ENCODE measurements at places on chromosomes 1 and 21.

DNA sequence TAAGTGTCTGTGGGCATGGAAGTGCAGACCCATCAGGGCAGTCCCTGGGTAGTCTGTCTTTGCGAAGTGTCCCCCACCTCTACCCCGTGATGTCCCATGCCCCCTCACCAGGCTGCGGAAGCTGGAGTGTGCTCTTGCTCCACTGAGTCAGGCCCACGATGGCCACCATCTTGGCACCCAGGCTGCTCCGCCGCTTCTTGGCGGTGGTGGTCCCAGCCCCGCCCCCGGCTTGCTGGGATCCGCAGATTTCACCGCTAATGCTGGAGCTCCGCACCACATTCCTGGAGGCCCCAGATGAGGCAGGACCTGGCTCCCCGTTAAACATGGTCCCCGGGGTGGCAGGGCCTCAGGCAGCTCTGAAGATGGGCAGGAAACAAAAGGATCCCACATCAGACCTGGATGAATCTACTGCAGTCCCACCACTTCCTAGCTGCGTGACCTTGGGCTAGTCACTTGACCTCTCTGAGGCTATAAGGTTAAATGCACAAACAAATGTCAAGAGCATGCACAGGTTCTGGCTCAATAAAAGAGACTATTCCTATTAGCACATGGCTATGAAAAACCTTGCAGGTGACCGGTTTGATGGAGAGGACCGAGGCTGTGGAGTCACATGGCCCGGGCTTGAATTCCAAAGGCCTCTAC is 23.8 kb downstream of the RIMS3 start:
- no peak for DNase-seq

GRCh38 chr1:200954434-200954833 is 59.7 kb downstream of the INAVA start:
- DNase-seq: no peak

DNA sequence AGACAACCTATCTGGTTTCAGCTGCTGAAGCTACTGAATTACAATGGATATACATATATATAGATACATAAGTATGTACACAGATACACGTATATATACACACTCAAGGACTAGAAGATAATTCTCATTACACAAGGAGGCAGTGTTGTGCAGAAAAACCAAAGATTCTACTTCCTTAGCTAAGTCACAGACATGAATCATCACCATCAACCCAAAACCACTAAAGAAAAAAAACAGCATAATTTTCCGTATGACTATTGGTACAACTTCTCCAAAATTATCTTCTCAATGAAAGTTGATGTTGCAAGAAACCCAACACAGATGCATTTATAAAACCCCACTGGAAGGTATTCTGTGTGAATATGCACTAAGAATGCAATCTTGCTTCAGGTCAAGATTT is 36.8 kb upstream of the RPF1 start:
- peak; percentile 28 for DNase-seq

DNA sequence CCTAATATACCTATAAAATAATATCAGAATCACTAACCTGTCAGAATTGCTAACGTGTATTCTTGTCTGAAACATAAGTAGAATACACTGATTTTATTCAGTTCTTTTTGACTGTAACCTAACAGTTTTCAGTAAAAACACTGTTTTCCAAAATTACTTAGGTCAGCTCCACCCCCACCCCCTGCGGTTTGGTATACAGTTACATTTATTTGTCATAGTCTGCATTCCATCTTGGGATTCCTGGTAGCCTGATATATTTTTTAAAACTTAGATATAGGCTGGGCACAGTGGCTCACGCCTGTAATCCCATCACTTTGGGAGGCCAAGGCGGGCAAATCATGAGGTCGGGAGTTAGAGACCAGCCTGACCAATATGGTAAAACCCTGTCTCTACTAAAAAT is 19.8 kb upstream of the ABCD3 start:
- DNase-seq: no peak

DNA sequence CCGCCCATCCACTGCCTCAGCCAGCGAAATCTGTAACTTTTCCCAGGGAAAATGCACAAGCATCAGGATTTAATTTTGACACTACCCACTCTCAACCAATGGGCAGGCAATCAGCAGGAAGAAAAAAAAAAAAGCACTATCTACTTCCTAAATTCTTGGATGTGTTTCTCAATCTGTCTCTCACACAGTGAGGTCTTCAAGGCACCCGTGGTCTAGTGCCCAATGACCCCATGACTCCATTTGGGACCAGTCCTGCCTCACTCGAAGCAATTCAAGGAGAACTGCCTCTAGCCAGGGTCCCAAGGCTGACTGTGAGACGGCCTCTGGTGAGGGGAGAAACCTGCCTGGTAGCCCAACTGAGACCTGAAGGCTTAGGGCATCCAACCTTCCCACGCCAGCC is 35.9 kb downstream of the CSF1 start:
- DNase-seq: no peak

- peak; percentile 75 for DNase-seq
Measured at GRCh38 chr1:56788588-56788987, 30.6 kb downstream of the FYB2 start.
